ENCODE measurements at places on chromosomes 1 and 21.

DNA sequence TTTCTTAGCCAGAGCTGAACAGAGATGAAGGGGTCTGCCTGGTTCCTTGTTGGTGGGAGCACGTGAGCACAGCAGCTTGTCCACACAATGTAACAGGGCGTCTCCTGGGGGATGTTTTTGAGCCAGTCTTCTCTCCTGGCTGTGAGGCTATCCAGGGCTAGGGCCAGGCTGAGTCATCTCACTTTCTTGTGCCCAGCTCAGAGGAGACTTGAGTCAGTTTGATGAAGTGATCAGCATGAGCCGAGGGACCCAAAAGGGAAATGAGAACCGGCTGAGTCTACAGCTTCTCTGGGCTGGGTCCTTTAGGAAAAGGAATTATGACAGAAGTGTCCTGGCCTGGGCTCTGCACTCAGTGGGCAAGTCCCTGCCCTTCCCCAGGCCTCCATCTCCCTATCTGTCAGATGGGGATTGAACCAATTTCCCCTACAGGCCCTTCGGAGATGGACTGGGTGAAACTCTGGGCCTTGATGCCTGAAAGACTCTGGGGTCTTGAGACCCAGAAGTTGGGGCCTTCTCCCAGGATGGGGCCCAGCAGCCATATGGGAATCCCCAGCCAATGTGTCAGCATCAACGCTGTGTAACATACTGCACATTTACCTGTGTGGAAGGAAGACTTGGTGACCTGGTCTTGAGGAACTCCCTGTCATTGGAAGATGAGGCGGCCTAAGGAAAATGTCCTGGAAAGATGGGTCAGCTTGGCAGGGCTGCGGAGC is 36.6 kb downstream of the DMRTB1 start:
- DNase-seq, result no peak

DNA sequence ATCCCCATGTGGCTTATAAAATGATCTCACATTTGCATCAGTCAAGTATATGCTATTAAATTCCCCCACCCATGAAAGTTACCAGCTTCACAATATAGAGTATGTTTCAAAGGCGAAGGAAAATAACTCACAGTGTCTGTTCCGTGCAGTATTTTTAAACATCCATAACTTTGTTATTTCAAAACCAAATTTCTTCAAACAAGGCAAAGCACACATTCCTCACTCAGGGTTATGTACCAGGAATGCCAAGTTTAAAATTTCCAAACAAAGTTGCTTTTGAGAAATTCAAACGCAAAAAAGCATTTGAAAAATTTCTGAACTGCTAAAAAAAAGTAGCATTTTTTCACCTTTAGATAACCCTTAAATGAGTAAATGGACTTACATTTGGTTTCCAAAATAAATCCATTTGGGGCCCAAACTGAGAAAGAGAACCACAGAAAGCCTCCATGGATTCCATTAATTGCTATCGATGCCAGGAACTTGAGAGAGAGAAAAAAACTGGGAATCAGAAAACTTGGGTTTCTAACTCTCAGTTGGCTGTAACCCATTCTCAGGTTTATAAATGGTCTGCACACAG is 149.5 kb downstream of the SLC30A10 start:
- no peak for DNase-seq

GRCh38 chr1:109501644-109502363 is 7.7 kb downstream of the AMIGO1 start:
- DNase-seq, result no peak

DNA sequence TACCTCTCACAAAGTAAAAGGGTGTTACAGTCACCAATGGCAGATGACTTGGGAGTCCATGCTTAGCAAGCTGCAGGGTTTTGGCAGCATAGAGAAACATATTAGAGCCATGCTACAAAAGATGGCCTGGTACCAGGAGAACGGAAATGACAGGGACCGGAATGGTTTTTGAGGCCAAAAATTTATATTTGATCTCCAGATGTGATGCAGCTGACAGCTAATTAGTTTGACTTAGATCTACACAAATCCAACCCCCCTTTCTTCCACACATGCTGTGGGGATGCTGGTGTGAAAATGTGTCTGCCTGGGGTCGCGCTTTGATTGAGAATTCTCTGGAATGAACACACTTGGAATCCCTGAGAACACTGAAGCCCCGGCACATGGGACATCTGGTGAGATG is 26.5 kb downstream of the SYF2 start:
- DNase-seq, result no peak

GRCh38 chr1:79042117-79042516 is 35.6 kb upstream of the ADGRL4 start:
- DNase-seq, result peak; percentile 30

DNA sequence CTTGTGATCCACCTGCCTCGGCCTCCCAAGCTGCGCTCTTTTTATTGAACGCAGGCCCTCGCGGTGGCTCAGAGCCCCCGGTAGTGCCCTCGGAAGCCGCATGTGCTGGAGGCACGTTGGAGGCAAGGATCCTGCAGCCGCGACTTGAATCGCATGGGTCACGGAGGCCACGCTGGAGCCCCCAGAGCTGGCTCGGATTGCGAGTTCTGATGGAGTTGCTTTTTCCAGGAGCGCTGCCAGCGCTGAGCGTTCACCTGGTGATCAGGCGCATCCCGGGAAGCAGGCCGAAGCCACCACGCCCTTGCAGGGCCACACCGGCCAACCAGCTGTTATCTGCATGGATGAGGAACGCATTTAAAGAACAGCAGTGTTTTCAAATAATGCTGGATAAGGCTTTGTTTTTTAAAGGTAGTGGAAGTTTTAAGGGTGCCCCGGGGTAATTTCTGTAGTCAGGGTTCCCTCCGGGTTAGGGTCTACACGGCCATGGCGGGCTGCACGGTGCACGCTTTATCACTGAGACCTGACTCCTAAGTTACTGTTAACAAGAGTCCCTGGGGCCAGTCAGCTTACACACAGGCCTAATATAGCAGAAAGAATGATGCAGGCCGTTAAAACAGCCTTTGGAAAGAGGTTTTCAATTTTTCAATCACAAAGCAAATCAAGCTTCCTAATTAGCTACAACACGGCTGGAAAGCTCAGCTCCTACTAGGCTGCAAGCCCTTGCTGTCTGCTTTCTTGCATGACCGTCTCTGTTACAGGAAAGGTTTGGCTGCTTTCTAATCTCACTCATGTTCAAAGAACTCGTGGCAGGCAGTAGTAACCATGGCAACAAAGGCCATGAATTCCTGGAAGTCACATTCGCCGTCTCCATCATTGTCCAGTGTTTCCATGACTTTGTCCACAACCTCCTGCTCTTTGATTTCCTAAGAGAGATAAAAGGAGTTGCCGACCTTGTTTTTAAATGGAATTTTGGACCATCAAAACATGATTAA is 6.0 kb downstream of the S100B start:
- DNase-seq, result no peak

- DNase-seq, result no peak
Measured at GRCh38 chr21:42075686-42076471, 4.8 kb downstream of the UMODL1 start.

GRCh38 chr1:216531263-216532239 is 108.3 kb upstream of the USH2A start:
- DNase-seq, result no peak

DNA sequence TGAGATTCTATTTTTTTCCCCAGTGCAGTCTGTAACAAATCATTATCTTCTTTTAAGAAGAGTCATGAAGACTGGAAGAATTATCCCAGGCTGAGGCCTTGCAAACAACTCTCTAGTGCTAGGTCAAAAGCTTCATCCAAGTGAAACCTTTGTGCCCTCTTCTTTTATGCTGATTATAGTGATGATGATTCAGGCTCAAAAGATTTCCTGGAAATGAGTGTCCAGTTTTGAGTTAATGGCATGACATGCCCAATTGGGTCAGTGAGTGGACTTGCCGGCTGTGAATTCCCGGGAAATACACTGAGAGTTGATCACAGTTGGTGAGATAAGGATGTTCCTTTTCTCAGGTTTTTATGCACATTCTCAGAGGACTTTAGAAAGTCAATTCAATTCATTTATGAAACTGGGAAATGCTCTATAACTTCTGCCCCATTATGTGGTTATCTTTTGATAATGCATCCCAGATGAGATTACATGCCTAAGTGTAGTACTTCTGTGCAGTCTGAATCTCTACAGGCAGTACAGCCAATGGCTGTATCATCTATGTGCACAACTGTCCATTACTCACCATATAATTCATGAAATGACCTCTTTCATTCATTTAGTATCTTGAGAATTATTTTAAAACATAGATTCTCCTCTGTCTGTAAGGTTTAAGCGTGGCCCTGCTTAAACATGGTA is 66.2 kb downstream of the S1PR1 start:
- no peak for DNase-seq

DNA sequence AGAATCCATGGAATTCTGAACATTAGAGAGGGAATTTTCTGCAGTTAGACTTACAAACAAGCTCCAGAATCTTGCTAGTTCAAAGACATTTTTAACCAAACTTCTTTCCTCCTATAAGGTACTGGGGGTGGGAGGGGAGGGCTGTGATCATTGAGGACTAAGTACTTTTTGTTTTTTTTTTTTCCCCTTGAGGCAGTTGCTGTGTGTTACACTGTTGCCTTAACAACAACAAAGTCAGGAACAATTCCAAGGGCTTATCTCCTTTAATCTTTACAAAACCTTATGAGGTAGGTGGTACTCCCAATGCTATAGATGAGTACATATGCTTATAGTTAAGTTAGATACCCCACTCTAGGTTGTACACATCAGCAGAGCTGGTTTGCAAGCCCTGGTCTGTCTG is 62.9 kb downstream of the PPP1R12B start:
- DNase-seq, result no peak

GRCh38 chr1:57067863-57068262 is 102.0 kb upstream of the C8B start:
- no peak for DNase-seq

- no peak for DNase-seq
Measured at GRCh38 chr1:106956721-106957120, 99.8 kb upstream of the PRMT6 start.

GRCh38 chr1:161502181-161502580 is 3.1 kb upstream of the FCGR2A start:
- DNase-seq, result no peak

GRCh38 chr1:110627764-110628163 is 21.6 kb upstream of the KCNA2 start:
- DNase-seq, result no peak

DNA sequence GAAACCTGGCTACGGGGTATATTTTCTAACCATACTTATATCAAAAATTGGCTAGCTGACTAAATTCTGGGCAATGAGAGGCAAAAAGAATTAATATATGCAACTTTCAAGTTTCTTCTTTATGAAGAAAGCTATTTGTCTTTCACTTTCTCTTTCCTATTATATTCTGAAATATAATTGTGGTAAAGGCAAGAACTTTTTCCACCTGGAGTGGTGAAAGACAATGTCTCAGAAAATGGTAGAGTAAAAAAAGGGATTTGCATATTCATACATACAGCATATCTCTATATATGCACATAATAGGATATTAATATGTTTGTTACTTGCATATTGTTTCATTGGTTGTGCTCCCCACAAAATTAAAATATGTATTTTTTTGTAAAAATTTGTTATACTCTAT is 793.8 kb downstream of the PLA2G4A start:
- DNase-seq, result no peak

- DNase-seq, result no peak
Measured at GRCh38 chr1:15364740-15365139, 44.9 kb upstream of the EFHD2 start.

- no peak for DNase-seq
Measured at GRCh38 chr1:150053926-150054325, 13.7 kb upstream of the VPS45 start.

DNA sequence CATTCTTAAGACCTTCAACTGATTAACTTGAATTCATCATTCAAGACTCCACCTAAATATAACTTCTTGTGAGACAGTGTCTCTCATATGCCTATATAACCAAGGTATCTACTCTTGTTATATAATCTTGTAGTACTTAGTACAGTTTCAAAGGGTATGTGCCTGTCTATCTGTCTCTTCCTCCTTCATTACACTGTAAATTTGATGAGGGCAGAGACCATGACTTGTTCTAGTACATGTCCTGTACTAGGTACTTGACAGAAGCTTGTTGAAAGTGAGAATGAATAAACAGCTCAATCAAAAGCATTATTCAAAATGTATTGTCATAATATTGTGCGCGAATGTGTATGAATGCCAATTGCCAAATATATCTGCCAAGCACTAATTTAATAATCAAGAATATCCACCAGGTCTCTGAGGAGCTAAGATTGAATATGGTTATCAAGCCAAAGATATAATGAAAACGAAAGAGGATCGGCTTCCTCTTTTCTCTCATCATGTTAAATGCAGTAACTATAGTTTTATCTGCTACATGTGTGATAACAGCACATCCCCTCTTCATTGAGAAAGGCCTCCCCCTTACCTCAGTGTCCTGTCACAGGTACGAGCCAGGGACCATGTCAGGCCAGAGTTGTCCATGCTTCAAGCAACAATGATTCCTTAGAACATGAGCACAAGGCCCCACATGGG is 117.3 kb downstream of the UCHL5 start:
- no peak for DNase-seq

GRCh38 chr1:155910621-155911121 is 478 bp downstream of the RIT1 start:
- no peak for DNase-seq

GRCh38 chr21:35006248-35006647 is 42.9 kb downstream of the RUNX1 start:
- no peak for DNase-seq

GRCh38 chr1:40312238-40313205 is 4.6 kb downstream of the COL9A2 start:
- DNase-seq, result peak; percentile 68

DNA sequence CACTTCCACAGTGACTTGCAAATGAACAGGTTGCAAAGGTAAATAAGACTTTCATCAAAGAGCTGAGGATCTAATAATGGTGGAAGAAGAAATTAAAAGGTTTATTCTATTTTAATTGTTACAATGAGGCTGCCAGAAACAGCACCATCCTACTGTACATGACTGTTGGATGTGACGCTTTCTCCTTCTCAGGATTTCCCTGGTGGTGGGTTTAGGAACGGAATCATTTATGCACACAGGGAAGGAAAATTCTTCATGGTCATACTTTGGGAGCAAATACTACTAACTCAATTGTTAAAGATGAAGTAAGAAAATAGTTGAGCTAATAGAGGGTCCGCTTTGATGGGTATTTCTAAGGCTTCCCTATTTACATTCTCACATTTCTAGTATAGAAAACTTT is 22.2 kb upstream of the LYPLAL1 start:
- no peak for DNase-seq

- DNase-seq, result no peak
Measured at GRCh38 chr1:31108861-31109260, 43.3 kb upstream of the PUM1 start.

GRCh38 chr1:78606274-78606673 is 14.0 kb upstream of the IFI44L start:
- no peak for DNase-seq

- DNase-seq, result no peak
Measured at GRCh38 chr1:85048296-85049064, at the start of gene MCOLN3. Gene MCOLN3, minus strand, starts transcription at chr1:85048500. Its CDS starts 3,140 bp downstream, at chr1:85045360.
